ENCODE measurements at places on chromosomes 4 and X.

- DNase-seq: no peak
Observed at GRCh38 chr4:159376289-159376688, 273.4 kb downstream of the RAPGEF2 start.

DNA sequence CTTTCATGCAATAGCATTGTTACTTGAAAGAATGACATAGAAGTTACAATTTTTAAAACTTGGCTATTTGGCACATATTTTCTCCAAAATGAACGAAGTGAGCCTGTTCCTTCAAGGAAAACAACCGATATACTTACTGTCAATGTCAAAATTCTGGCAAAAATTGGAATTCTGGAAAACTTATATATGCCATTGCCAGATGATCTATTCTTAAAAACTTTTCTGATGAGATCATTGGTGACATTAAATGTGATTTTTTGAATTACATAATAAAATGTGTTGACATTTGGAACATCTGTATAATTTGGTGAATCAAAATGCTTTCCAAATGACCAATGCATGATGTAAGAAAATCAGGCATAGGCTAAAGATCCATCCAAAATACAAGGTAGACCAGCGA is 209.0 kb downstream of the SCFD2 start:
- DNase-seq: no peak

DNA sequence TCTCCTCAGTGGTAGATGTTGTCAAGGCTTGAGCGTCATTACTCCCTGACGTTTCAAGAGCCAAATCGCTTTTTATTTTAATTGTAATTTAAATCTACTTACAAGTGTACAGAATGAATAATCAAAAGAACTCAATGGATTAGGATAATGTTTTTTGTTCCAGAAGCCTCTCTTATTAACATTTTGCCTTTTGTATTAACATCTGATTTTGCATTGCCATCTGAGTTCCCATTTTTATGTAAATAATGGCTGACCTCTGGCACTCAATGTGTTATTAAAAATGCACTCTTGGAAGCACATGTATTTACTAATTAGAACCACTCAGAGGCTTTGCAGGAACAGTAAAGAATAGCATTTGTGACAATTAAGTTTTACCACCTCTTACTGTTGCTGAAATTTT is 411.0 kb downstream of the EPHA5 start:
- DNase-seq: no peak

GRCh38 chr4:23750125-23750524 is 139.7 kb downstream of the PPARGC1A start:
- DNase-seq: no peak

GRCh38 chrX:37684426-37684825 is 1.2 kb upstream of the XK start:
- no peak for DNase-seq

GRCh38 chr4:67512501-67512900 is 32.8 kb downstream of the CENPC start:
- DNase-seq: no peak

- DNase-seq: no peak
Observed at GRCh38 chr4:162891788-162892707, 274.6 kb downstream of the NAF1 start.

GRCh38 chr4:169571435-169571834 is 40.9 kb downstream of the NEK1 start:
- no peak for DNase-seq

DNA sequence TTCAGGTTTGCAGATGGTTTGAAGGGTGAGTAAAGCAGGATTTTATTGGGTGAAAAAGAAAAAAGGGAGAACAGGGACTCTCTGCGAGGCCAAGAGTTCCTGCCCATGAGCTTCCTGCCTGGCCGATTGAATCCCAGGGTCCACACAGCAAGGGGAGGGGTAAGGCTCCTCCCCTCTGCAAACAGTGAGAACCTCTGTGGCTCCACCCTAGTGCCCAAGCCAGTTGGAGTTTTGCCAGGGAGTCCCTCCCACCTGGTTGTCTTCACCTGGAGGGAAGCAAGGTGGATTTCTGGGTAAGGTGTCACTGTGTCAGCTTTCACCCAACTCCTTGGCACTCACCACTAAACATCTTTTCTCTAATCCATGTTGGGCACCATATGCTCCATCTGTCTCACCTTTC is 70.9 kb downstream of the PDHA2 start:
- DNase-seq: no peak

GRCh38 chrX:140866446-140866845 is 135.9 kb upstream of the SPANXB1 start:
- no peak for DNase-seq

GRCh38 chr4:180665481-180665880 is 1577.7 kb upstream of the TENM3 start:
- no peak for DNase-seq

DNA sequence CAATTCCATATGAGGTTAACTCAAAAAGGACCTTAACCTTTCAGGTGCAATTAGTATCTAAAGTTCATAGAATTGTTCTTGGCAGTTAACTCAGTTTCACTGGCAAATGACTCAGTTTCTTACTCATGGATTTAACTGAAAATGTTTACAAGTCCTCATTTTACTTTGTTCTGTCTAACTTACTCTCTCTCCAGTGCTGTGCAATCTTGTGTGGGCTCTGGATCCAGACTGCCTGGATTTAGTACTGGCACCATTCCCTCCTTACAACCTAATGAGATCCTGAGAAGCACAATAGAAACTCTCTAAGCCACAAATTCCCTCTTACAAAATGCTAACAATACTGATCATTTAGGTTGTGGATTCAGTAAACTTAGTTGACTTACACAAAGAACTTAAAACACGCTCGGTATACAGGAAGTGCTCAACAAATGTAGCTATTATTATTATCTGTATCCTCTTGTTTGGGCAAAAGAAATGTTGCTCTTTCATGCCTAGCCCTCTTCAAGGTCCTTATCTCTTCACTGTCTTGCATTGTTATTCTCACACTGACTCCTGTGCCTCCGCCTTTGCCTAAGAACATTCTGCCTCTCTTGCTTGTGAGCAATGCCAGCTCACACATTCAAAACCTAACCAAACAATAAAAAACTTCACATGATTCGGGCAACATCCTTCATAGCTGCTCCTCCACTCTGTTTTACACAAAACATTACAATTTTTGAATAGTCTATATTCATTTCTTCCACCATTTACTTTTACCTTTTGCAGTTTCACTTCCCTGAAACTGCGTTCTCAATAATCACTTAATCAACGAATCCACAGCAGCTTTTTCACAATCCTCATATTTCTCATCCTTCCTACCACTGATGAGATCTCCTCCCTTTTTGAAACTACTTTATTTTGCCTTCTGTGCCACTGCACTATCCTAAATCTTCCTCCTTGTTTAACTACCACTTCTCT is 91.8 kb downstream of the PDE5A start:
- DNase-seq: no peak

DNA sequence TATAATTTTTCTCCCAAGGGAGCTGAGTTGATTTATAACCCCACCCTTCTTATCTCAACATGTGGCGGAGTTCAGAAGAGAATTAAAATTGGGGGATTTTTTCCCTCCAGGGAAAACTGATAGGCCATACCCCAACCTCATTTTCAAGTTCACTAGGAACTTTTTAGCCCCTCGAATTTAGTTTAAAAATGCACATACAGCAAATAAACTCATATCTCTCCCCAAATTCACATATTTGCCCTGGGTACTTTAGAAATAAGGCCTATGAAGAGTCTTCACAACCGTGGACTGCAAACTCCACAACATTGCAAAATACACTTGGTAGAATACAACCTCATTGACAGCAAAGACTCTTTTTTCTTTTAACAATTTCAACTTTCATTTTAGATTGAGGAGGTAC is 206.7 kb upstream of the LEF1 start:
- no peak for DNase-seq

DNA sequence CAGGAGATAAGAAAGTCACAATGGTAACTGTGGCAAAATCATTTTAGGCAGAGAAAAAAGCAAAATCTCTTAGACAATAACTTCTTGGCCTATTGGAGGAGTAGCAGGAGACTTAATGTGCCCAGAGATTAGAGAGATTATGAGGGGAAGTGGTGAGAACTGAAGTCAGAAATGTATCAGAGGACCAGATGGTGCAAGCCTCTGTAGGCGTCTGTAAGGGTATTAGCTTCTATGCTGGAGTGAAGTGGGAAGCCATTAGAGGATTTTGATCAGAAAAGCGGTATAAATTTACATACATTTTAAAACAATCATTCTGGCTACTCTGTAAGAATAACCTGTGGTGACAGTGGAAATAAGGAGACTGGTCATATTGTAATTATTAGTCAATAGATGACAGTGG is 236.7 kb downstream of the FAT4 start:
- DNase-seq: no peak

DNA sequence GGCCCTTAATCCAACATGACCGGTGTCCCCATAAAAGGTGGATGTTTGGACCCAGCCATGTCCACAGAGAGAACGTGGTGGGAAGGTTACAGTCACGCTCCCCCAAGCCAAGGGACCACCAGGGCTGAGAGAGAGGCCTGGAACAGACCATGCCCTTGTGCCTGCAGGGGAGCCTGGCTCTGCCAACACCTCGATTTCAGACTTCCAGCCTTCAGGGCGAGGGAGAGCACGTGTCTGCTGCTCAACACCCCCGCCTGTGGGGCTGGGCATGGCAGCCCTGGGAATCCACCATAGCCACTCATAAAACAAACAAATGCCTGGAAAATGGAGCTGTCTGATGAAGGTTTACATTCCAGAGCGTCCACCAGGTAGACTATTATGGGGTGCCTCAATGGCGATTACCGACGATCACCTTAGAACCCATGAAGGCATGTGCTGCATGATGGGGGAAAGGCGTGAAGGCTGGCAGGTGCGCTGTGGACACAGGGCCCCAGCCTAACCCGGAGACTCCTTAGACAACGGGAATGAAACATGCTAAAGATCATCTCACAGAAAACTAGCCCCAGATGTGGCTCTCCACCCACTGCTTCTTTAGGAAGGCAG is 42.3 kb upstream of the HMX1 start:
- no peak for DNase-seq

GRCh38 chr4:75429208-75429607 is 85.0 kb downstream of the RCHY1 start:
- DNase-seq: no peak

GRCh38 chr4:4491396-4491893 is 50.4 kb downstream of the STX18 start:
- no peak for DNase-seq

- DNase-seq: no peak
Observed at GRCh38 chrX:17632942-17633341, 104.4 kb upstream of the SCML1 start.

DNA sequence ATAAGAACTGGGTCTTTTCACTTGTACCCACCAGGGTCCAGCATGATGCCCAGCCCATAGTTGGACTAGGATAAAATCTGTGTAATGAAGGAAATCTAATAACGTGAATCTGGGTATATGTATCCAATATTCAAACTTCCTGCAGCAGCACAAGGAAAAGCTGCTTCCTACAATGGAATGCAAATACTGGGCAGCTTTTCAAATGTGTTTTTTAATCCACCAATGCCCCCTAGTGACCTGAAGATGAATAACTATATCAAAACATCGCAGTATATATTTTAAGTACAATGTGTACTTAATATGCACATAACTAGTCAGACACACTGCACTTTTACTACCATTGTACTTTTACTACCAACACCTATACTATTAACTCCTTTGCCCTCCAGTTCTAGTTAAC is 5.3 kb downstream of the APOO start:
- no peak for DNase-seq

- DNase-seq: no peak
Observed at GRCh38 chr4:160175064-160175643, 1072.3 kb downstream of the RAPGEF2 start.

DNA sequence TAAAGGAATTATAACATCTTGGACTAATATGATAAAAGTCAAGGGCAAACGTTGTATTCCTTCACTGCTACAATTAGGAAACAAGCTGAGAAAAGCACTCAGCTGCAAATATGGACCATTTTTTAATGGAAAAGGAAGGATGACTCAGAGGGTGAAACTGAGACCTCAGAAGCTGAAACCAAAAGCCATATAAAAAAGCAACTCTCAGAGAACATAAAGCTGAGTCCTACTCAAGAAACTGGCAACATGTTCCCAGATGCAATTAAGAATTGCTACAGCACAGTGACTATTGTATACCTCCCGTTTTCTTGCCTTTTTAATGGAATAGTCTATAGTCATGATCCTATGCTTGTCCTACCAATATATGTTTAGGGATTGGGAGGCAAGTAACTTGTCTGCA is 1106.4 kb upstream of the INTU start:
- DNase-seq: no peak

DNA sequence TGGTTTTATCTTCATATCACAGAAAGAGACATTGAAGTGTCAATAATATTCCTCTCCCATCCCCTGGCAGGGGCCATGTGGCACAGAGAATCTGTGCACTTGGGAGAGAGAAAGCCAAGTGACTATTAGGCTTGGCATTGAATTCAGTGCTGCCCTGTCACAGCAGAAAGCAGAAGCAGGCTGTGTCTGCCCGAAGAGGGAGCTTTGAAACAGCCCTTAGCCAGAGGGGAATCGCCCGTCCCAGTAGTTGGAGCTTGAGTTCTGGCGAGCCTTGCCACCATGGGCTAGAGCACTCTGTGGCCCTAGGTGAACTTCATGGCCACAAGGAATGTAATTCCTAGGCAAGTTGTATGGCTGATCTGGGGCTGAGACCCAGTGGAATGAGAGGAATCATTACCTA is 282.5 kb upstream of the PCDH10 start:
- DNase-seq: no peak

DNA sequence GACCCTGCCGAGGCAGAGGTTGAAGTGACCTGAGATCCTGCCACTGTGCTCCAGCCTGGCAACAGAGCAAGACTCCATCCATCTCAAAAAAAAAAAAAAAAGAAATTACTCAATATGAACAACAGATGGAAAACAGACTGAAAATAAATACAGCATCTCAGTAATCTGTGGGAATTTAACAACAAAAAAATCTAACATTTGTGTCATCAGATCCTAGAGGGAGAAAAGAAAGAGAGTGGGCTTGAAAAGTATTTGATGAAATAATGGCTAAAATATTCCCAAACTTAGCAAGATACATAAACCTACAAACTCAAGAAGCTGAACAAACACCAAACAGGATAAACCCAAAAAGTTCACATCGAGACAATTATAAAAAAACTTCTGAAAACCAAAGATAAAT is 84.7 kb downstream of the CENPC start:
- DNase-seq: no peak

- no peak for DNase-seq
Observed at GRCh38 chrX:46849933-46850332, 13.1 kb downstream of the RP2 start.

GRCh38 chr4:53997898-53998297 is 66.5 kb downstream of the CHIC2 start:
- no peak for DNase-seq

GRCh38 chrX:110421500-110422455 is 63.1 kb downstream of the RTL9 start:
- no peak for DNase-seq

GRCh38 chr4:168853770-168854169 is 156.3 kb downstream of the CBR4 start:
- DNase-seq: no peak
